ENCODE measurements at places on chromosomes 3 and 15.
A peak's percentile ranks its signal among the peaks of the same experiment; 100 is the strongest.

- no peak for DNase-seq
Measured at GRCh38 chr15:74378848-74379247, 11.4 kb upstream of the CYP11A1 start.

DNA sequence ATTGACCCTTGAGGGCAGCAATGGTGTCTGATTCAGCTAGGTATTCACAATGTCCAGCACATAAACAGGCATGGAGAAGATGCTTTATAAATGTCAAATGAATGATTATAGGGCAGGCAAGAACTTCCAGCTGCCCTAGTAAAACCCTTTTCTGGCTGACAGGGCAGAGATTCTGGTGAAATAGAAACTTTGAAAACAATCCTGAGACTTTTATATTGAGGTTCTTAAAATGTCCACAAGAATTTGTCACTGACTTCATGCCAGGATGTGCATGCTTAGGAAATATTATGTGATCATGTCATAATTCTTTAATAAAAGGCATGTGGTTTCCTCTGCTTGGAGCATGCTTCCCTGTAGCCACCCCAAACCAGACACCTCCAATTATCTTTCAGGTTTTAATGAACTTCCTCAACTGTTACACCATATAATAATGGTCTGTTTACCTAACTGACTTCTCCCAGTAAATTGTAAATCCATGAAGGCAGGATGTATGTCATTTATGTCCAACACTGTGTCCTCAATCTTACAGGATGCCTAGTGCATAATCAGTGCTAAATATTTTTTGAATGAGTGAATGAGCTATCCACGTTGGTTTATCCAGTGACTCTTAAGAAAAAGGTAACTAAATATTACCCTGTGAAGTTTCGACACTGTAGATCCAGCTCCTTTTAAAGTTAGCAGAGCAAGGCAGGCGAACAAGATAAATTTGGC, 43.4 kb upstream of the CLRN1 start:
- DNase-seq = peak; percentile 8

GRCh38 chr3:187735837-187736236, 9.4 kb downstream of the BCL6 start:
- DNase-seq = no peak

DNA sequence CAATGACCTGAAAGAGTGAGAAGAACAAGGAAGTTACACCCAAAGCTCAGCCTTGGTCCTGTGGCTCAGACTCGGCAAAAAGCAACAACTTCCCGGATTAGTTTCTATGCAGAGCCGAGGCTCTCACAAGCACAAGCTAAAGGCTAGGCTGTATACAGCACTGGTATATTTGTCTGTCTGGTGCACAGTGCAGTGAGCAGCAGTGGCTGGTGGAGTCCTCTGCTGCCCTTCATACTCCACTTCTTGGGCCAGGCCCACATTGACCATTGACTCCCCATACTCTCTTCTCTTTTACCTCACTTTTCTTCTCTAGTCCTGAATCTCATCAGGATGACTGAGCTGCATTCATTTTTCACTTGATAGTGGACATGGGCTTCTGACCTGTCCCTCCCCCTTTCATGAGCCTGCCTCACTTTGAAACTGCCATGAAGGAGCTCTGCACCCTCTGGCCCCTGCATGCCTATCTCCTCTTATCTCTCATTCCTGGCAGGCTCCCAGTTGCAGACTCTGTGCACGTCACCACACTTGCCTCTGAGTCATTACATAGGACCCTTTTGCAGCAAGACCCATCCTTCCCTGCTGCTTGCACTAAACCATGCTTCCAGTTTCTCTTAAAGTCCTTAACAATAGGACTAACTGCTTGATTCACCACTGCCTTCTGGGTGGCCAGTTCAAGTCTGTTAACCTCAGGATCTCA, 379.3 kb downstream of the NTRK3 start:
- peak; percentile 39 for DNase-seq

DNA sequence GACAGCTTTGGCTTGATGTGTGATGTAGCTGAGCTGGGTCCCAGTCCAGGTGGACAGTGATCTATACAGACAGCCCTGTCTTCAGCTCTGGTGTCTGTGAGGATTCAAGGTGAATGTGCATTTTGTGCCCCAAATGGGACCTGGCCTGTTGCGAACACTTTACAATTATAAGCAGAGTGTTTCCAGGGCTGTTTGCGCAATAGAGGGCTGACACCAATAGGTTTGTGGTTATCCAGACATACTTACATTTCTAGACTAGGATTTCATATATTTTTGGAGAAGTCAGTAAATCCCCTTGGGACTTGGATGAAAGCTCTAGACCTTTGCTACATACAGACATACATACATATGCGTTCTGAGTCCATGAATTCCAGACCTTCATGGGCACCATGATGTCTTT, 4.2 kb upstream of the TATDN2 start:
- DNase-seq = no peak

- DNase-seq = no peak
Measured at GRCh38 chr3:188557235-188557634, 403.3 kb downstream of the LPP start.

DNA sequence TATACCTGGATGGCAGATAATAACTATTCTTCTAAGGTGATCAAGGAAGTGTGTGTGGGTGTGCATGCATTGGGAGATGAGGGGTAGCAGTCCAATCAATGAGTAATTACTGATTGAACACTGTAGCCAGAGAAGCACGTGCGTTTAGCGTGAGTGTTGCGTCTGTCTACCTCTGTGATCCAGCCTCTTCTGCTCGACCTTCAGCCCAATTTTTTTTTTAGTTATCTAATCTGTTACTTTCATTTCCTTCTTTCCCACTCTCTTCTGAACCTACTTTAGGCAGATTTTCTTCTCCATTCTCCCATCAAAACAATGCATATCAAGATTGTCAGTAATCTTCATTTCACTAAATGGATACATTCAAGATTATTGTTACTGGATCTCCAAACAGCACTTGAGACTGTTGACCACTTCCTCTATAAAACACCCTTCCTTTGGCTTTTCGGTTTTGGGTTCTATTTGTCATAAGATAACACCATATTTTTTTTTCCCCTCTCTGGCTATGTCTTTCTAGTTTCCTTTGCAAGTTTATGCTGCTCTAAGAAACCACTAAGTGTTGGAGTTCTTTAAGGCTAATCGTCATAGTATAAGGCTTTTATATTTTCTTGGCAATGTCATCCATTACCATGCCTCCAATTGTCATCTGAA, 41.0 kb downstream of the MCTP2 start:
- peak; percentile 78 for DNase-seq

All from hematopoietic multipotent progenitor cell treated with erythropoietin and hydrocortisone succinate and interleukin-3 and kit ligand, for 6 days (in vitro differentiated cells).